ENCODE measurements at places on chromosomes 5 and 9.

- DNase-seq, result no peak
These were observed 158.3 kb downstream of the KCTD16 start for GRCh38 chr5:144328980-144329379.

DNA sequence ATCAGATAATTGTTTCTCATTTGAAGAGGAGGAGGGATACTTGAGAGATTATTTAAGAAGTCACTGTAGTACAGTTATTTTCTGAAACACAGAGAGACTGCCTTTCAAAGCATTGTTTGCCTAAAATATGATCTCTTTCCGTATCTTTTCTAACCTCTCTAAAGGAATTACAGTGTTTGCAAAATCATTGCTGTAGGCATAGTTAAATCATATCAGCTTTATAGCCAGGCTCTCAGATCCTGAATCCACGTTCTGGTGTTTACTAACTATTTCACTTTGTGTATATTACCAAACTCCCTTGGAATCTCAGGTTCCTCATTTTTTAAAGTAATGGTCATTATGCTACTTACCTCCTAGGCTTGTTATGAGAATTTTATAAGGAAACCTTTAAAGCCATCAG, 1151.6 kb upstream of the CDH9 start:
- DNase-seq, result no peak

- DNase-seq, result no peak
These were observed 417.9 kb downstream of the NR2F1-AS1 start for GRCh38 chr5:93163010-93163663.

- DNase-seq, result no peak
These were observed 134.6 kb upstream of the DPYSL3 start for GRCh38 chr5:147644460-147644859.

DNA sequence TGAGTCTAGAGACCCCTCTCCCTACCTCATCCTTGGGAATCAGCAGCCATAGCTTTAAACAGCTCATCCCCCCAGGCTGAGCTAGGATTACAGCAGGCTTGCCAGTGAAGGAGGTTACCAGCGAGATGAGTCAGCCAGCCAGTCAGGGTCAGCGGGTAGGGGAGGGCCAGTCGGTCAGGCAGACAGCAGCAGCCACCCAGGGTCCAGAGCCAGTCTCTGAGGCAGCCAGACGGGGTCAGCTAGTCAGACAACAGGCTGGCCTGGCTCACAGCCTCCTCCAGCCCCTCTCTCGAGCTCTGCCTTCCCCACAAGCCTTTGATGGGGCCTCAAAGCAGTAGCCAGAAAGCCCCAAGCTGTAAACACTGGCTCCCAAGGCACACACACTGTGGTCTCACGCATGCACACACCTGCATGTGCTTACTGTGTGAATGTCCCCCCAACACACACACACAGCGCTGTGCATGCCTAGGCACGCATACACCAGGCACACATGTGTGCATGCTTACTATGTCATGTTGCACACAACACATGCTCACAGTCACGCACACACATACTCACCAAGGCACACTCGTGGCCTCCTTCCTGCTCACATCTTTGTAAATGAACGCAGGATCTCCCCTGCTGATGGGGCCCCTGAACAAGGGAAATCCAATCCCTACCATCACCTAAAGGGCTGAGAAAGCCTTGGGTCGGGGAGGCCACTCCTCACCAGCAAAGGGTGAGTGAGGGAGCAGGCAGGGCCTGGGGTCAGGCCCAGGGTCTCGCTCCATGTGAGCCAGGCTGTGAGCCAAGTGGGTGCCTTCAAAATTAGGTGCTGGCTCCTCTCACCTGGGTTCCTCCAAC, 28.2 kb upstream of the CPLX2 start:
- peak; percentile 93 for DNase-seq

DNA sequence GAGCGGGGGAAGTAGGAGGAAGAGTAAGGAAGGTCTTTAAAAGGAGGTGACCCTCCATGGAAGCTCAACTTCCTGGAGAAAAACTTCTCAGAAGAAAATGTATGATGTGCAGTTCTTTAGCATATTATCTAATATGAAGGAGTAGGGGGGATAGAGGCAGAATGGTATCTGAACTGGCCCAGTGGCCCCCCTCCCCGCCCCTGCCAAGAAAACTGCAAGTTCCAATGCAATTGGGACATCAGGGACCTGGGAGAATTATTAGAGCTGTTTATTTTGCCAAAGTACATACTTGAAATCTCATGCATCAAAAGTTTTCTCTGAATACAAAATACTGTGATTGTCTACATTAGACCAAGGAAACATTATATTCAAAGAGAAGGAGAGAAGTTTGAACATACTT, 40.6 kb upstream of the GAS1 start:
- no peak for DNase-seq

DNA sequence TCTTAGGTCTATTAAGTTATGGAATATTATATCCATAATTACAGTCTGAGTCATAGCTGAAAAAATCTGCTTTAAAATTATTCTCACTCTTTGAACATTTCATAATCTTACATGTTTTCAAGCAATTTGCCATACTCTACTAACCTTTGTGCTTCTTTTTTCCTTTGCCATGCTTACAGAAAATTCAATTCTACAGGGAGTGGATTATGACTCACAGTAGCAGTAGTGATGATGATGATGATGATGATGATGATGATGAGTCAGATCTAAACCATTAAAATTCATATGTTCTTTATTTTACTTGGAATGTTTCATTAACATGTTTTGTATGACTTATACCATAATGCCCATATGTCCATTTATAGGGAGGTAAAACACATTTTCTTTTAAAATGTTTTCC, 207.1 kb downstream of the VPS13A start:
- no peak for DNase-seq

GRCh38 chr5:89071101-89071940, 188.3 kb upstream of the MEF2C start:
- DNase-seq, result no peak

- no peak for DNase-seq
These were observed 339.7 kb upstream of the CLINT1 start for GRCh38 chr5:158198636-158199035.

GRCh38 chr9:114011313-114011712, 66.8 kb downstream of the AMBP start:
- no peak for DNase-seq

DNA sequence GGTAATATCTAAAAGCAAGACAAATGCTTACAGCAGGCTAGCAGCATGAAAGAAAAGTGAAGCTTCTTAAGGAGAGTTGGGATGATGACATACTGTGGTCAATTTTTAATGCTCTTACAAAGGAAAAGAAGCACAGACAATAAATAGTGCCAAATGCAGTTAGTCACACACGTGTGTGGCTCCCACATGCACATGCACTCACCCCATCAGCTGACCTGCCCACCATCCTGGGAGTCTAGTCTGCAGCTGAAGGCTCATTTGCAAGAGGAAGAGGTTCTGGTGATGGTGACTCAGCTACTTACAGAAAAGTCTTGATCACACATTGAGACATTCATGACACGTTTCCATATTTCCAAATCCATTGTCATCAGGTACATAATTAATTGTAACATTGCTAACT, 129.3 kb downstream of the MRPL36 start:
- DNase-seq, result peak; percentile 65

Data from MG63 (cell line).